ENCODE measurements at places on chromosomes 7 and 10.

- no peak for DNase-seq
Measured at GRCh38 chr10:12709000-12709401, 292.5 kb downstream of the CCDC3 start.

- no peak for DNase-seq
Measured at GRCh38 chr10:62323751-62324150, 50.4 kb upstream of the ZNF365 start.

DNA sequence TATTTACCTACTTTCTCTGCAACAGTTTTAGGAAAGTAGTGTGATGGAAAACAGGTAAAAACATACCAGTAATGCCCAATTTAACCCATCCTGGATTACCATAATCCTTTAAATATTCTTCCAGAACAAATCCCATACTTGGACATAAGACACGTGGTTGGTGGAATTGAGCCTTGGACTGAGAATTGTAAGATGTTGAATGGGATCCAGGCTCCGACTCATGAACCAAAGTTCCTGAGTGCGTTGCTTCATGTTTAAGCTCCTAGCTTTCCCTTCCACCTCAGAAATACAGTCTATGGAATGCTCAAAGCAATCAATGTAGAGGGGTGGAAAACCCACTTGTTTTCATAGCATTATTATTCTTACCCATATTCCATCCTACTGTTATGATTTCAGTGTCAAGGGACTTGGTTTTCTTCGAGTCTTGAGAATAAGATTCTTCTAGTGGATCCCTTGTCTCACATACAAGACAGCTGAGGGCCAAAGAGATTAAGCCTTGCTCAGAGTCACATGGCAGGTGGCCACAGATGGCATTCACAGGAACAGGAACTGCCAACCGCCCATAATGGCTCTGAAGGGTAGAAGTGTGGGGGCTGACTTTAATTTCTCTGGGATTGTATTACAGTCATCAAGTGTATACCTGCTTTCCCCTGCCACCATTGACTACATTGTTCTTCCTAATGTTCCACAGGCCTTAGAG, 171.2 kb downstream of the GFRA1 start:
- DNase-seq, result no peak

DNA sequence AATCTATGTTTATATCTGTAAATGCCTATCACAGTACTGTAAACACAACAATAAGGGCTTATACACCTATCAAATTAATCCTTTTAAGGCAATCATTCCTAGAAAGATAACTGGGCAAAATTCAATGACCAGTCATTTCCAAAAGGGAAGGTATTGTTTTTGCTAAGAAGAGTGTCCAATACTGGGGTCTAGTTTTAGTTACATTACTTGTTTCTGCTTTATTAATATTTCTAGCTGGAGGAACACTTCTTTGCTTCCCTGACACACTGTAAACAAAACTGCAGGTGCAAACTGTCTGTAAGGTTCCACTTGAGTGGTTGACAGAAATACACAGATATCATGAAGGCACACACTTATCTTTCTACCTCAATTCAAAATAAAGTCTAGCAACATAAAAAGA, 84.2 kb upstream of the FAM133B start:
- DNase-seq, result no peak

DNA sequence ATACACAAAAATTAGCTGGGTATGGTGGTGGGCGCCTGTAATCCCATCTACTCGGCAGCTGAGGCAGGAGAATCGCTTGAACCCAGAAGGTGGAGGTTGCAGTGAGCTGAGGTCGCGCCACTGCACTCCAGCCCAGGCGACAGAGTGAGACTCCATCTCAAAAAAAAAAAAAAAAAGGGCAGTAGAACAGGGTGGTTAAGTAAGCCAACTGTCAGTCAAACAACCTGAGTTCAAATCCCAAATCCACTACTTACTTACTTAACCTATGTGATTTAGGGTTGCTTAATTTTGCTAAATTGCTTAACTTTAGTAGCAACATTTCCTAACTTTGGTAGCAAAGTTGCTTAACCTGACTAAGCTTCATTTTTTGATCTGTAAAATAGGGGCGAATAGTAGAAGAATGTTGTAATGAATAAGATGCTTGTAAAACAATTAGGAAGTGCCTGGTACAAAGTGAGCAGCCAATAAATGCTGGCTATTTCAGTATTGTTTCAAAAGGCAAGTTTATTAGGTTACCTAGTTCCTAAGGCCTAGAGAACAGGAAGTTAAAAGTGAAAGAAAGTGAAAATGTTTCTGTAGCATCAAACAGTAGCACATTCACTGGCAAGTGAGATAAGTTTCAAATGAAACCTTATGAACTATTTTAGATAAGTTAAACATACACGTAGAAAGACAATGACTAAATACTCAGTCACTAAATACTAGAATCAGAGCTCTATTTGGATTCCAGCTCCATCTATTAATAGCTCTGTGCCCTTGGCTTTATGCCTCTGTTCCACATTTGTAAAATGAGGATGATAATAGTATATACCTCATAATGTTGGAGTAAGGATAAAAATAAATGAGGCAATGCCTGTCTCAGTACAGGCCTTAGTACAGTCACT, 64.3 kb downstream of the HOXA1 start:
- no peak for DNase-seq

DNA sequence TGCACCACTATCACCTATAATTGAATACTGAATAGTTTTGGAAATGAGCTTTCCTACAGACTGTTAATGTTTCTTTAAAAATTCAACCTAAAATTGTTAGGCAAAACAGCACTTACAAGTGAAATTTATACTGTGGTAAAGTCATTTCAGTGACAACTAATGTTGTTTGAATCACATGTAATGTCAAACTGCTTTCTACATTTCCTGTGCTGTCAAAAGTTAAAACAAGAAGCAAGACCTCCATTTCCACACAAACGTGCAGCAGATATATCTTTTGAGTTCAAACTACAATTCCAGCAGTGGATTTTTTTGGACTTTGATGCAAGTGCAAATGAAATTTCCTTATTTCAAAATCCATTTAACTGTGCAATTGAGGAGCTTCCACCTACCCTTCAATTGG, 199.8 kb downstream of the RNLS start:
- DNase-seq, result no peak

- no peak for DNase-seq
Measured at GRCh38 chr10:86281396-86281795, 85.2 kb downstream of the GRID1 start.

- DNase-seq, result no peak
Measured at GRCh38 chr10:71213761-71214440, 1.5 kb downstream of the UNC5B start.

DNA sequence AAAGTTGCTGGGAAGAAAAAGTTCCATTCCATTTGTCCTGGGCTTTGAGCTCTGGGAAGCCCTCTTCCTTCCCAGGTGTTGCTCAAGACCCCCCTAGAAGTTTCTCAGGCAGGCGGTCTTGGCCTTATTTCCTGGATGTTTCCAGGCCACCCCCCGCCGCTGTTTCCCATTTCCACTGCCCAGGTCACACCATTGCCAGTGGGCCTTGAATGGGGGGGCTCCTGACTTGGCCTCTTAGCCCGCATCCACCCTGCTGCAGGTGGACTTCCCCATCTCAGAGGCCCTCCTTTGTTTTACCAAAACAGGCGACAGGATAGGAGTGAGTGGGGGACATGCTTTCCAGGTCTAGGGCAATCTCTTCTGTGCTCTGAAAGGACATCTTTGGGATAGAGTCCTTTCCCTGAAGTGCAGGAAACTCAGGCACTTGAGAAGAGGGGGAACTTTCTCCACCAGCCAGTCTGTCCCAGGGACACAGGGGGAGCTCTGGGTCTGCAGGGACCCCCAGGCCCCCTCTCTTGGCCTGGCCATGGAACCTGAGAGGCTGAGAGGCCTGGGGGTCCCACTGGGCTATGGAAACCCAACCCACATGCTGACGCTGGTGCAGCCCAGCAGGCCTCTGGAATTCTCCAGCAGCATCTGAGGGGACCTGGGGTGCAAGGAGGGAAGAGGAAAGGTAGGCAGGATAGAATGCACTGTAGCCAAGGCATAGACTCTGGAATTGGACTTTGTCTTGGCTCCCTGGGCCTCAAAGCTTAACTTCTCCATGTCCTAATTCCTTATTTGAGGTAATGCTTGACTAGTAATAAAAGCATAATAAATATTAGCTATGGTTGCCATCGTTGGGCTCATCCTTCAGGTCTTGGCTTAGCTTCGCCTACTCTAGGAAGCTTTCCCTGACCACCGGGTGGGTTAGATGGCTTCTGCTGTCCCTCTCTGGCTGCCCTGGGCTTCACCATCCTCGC, 17.6 kb downstream of the NEURL1 start:
- no peak for DNase-seq

- no peak for DNase-seq
Measured at GRCh38 chr10:43231523-43232078, 35.3 kb downstream of the RASGEF1A start.

- DNase-seq, result peak; percentile 90
Measured at GRCh38 chr7:1664711-1665548, 5.1 kb upstream of the ELFN1 start.

DNA sequence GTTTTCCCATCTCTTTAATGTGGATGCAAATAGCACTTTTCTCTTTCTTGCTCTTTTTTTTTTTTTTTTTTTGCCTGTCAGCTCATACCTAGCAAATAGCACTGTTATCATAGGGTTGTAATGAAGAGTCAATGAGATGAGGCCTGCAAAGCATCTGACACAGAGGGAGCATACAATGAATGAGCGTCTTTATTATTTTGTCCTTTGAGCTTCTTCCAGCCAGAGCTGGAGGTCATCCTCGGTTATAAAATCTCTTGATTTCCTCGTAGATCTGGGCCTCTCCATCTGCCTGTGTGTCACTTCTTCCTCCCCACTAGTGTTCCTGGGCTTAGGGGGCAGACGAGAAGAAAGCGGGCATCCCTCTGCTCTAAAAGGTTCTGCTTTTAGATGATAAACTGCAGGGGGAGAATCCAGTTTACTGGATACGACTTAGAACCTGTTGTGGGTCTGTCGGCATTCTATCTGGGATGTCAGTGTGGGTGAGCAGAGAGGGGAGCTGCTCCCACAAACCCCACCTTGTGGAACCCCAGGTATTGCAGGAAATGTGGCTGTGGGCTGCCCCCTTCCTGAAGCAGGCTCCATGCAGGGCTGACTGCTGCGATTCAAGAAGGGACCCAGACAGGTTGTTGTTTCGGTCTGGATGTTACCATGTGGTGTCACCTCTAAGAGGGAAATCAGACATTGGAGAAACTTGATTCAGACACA, 135.8 kb upstream of the GPR26 start:
- no peak for DNase-seq

DNA sequence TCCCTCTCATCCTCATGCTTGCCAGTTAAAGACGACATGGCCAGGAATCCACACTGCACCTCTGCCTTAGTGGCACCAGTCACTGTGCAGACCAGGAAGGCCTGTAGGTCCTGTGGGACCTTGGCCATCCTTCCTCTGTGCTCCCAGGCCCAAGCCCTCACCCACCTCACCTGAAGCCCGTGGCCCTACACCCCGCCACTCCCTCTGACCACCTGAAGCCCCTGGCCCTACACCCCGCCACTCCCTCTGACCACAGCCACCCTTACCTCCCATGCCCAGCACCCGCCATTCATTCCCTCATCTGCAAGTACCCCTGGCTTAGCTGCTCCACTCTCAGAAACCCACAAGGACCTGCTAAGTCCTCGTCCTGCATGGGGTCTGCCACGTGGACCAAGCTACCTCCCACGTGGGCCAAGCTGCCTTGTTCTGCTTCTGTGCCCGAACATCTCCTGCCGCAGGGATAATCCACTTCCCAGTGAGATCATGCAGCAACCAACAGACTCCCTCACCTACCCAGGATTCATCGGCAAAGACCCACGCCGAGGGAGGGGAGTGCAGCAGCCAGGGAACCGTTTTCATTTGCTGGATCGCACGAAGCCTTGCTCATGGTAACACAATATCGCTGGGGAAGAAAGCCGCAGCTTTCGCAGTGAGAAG, 151.2 kb downstream of the TCERG1L start:
- DNase-seq, result no peak

DNA sequence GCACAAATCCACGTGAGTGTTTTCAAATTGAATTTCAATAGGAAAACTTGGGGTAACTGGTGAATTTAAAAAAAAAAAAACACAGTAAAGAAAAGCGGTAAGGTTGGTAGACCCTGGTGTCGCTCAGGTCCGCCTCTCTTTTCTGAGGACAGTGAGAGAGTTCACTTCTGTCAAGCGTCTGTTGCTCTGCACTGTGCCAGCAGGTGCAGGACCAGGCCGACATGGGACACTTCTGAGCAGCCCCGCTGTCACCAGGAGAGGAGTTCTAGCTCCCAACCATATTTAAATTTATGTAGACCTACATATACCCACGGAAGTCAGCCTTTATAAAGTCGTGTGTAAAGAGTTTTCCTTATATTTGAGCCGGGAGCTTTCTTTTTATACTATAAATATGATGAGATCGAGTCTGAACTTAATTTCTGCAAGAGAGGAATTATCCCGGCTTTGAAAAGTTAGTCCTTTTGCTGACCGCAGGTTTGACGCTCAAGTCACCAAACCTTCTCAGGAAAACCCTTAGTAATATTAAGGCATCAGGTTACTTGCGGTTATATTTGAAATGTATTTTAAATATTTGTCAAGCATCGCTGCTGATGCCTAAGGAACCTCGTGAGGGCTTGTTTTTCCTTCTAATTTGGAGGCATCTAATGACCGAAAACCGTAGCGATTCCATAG, 531 bp downstream of the IKZF1 start:
- DNase-seq, result no peak

GRCh38 chr7:79820387-79820786, 314.2 kb upstream of the GNAI1 start:
- DNase-seq, result peak; percentile 0

- DNase-seq, result no peak
Measured at GRCh38 chr7:71961283-71961682, 450.9 kb downstream of the CALN1 start.

DNA sequence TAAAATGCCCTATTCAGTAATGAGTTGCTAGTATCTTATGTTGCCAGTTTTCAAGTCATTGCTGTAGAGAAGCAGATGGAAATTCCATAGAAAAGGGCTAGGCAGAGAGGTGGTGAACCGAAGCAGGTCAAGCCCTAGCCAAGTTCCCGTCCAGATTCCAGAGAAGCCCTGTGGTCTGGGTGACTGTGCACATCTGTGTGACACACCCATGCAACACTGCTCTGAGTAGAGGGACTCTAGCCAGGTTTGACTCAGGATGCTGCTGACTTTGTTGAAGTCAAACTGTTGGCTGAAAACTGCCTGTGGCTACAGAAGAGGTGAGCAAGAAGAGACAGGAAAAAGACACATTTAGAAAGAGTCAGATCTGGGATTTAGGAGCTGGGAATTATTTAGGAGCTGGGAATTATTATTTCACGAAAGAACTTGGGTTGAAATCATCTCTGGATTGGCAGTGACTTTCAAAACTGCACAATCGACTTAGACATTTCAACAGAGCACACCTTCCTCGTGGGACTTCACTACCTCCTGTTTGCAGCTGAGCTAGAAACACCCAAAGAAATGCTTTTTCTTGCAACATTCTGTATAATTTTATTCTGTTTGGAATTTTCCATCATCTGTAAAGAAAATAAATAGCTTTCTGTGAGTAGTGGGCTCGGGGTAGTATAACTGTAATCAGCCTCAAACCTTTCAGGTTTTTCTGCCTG, 149.1 kb upstream of the PRKCQ start:
- no peak for DNase-seq

- DNase-seq, result no peak
Measured at GRCh38 chr10:100890141-100890672, 22.6 kb upstream of the SLF2 start.

Data from HTR-8/SVneo (cell line).